MCF 10A (cell line): ENCODE measurements at places on chromosomes 12 and 14.

GRCh38 chr12:23495472-23495871 is 454.0 kb downstream of the SOX5 start:
- no peak for DNase-seq

GRCh38 chr14:21025371-21026273 is 761 bp upstream of the NDRG2 start:
- DNase-seq = no peak

DNA sequence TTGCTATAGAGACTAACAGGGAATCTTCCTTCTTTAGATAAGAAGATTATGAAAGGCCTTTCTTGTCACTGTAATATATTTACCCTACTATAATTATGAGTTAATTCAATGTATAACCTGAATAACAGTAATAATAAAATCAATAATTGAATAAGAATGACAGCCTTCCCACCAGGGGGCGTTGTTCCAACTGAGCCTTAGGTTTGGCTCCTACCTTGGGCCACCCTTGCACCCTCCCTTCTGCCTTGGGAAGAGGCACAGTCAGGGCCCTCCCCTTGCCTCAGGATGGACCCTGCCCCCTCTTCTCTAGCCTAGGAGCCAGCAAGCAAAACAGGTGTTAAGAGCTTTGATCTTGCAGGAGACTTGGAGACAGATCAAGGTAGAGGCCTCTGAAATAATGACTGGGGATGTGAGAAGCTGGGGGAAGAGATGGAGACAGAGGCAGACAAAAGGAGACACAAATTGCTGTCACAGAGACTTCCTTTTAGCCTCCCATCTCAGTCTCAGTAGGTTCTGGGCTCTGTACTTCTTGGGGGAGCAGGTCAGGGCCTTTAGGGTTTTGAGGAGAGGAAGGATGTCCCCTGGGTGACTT is 40.1 kb upstream of the CISTR start:
- DNase-seq = peak; percentile 52

- DNase-seq = no peak
Measured at GRCh38 chr12:67807814-67808213, 159.3 kb downstream of the DYRK2 start.

DNA sequence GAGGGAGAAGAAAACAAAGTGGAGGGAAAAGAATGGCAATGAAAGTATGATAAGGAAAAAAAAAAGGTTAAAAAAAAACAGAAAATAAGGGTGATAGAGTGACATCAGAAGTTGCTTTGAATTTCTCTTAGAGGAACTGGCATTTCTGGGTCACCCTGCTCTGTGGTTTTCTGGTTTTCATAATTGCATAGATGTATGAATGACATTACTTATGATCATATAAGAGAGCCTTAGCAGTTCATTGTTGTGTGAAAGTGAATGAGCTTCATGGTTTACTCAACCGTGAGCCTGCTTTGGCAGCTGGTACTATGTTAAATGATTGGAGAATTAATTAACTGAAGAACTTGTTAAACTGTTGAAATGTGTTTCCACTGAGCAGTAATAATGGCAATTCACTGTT is 336.4 kb upstream of the FBXO33 start:
- DNase-seq = no peak

DNA sequence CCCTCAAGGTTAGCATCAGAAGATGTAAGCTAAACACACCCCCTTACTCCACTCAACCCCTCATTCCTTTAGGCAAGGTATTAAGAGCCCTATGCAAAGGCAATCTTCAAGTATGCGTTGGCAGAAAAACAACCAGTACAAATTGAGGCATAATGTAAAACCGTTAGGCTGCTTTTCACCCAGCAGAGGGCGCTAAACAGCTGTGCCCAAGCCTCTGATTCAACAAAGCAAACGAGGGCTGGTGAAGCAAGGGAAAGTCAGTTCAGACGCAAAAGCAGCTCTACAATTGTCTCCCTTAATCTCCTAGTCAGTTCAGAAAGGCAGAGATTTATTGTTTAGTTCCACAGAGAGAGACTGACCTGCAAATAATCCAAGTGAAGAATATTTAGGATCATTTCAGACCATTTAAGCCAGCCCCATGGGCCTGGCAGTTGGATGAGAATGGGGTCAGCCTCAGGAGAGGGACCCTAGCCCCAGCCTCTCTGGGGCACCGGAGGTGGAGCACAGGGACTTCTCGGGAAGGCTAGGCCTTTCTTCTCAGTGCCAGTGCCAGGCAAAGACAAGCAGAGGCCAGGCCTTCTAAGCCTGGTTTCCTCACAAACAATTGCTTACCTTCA is 23.5 kb downstream of the DCAF5 start:
- peak; percentile 80 for DNase-seq

- no peak for DNase-seq
Measured at GRCh38 chr14:62084020-62084419, 321.8 kb downstream of the SNAPC1 start.

DNA sequence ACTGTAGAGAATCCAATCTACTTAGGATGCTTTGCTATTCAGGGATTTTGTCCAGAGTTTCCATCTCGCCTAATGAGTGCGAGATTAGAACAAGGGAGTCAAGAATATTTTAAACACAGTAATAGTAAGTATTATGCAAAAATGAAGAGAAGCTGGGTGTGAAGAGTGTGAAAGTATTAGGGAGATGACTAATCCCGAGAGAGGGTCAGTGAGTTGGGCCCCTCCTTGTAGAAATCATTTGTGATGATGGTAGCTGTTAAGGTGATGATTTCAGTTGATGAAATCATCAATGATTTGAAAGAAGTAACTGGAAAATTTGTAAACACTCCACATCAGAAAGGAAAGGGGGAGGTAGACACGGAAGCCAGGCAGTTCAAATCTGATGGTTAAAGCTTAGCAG is 478.9 kb upstream of the MGAT4C start:
- no peak for DNase-seq

DNA sequence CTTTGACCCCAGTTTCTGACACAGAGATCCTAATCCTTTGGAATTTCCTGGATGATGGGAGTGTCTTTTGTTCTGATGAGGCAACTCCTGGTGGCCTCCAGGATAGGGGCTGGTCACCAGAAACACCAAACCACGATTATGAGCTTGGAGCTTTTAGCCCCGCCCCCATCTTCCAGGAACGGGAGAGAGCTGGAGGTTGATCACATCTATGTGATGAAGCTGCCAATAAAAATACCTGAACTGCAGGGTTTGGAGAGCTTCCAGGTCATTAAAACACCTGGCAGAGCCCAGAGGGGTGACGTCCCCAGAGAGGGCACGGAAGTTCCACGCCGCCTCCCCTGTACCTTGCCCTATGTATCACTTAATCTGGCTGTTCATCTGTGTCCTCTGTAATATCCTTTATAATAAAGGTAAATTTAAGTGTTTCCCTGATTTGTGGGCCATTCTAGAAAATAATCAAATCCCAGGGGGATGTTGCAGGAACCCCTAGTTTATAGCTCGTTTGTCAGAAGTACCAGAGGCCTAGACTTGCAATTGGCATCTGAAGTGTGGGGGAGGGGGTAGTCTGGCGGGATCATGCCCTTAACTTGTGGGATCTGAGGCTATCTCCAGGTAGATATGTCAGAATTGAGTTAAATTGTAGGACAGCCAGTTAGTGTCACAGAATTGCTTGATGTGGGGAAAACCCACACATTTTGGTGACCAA is 21.2 kb downstream of the APPL2 start:
- peak; percentile 93 for DNase-seq

DNA sequence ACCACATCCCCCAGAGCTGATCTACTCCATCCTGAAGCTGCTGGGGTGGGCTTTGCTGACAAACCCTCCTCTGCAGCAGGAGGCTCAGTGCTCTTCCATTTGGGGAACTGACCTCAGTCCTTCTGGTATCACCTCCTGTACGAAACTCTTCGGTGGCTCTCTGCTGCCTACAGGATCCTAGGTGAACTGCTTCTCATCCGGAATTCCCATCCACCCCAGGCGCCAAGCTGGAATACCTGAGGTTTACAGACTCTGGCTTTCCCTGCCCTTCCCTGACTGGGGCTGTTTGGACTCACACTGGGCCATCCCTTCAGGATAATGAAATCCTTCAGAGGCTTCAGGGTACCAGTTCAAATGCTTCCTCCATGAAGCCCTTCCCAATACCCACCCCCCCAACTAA is 26.2 kb downstream of the GCN1 start:
- no peak for DNase-seq

DNA sequence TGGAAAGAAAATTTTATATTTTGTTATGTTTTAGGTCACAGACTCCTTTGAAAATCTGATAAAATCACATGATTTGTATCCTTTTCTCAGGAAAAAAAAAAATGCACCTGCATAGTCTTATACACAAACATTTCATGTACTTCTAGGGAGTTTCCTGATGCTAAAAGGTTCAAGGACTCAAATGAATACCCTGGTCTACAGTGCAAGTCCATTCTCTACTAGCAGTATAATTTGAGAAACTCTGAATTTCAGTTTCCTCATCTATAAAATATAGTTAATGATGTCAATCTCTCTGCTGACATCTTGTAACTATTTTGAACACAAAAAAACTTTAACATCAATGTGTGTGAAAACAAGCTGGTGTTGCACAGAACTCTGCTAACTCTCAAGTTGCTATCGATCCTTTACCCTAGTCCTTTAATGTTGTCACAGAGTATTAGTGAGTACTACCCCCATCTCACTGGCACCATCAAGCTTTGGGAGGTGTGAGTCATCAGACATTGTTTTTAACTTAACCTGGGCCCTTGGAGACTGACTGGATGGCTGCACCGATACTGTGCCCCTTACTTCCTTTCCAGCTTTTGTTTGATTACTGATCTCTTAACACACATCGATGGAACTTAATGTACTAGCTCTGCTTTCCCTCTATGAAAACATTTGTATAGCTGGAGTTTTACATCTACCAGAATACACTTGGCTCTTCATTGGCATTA is 251.9 kb upstream of the SOX5 start:
- DNase-seq = peak; percentile 5

GRCh38 chr14:90796329-90796728 is 19.9 kb downstream of the TTC7B start:
- DNase-seq = no peak

GRCh38 chr12:14261096-14261495 is 104.4 kb upstream of the ATF7IP start:
- DNase-seq = no peak

GRCh38 chr14:23034498-23035302 is at the start of gene PSMB5:
Gene PSMB5, minus strand, starts transcription at chr14:23034900. Its CDS starts 19 bp downstream, at chr14:23034881.
- peak; percentile 96 for DNase-seq

DNA sequence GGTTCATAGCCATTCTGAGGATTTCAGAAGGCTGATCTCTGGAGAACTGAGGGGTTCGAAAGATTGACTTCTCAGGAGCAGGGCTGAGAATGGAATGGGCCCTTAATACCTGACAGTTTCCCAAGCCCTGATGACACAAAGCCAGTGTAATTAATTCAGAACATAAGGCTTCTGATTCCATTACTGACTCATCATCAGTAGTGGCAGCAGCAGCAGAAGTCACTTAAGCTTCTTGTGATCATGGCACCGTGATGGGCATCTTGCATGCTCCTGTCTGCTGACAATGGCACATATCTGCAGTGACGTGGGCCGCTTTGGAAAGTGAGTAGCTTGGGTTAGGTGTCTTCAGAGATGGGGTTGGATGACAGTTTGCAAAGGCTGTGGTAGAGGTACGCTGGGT is 38.2 kb upstream of the GSG1 start:
- no peak for DNase-seq

GRCh38 chr14:69325646-69326265 is 65.8 kb downstream of the GALNT16 start:
- DNase-seq = no peak

GRCh38 chr12:110846615-110847566 is at the start of gene CCDC63:
Gene CCDC63, plus strand, starts transcription at chr12:110846987. Its CDS starts 5,968 bp downstream, at chr12:110852955.
- no peak for DNase-seq
